Psoas muscle (tissue), 8 donors: ENCODE measurements at places on chromosomes 6 and 20. TPM values are rescaled to one million over a fixed set of nuclear protein-coding genes. Genes with fewer than 3 reads are reported as not detected.

The TREM2 gene
- polyA plus RNA-seq, result 0.17 TPM

The POM121L2 gene
- polyA plus RNA-seq, result not detected

The SASH1 gene
- polyA plus RNA-seq, result 5.0 TPM

The PLTP gene
- polyA plus RNA-seq, result 7.9 TPM
